ENCODE measurements at places on chromosomes 6 and 20.

GRCh38 chr6:155248008-155249001 lies 15.5 kb upstream of the CLDN20 start:
- DNase-seq, result peak; percentile 84

DNA sequence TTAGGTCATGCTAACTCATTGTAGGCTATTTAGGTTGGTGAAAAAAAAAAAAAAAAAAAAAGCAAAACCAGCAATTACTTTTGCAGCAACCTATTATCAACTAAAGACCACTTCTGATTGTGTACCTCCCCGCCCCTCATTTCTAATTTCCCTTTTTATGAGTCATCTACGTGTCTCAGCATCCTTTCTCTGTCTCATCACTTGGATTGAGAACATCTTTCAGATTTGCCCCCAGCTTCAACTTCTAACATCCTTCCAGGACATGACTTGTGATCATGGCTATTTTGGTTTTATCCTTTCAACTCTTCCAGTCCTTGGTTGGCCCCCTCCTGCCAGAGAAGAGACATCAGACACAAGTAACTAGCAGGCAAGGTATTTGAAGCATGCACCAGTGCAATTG lies 156.7 kb upstream of the CCN2 start:
- DNase-seq, result no peak

GRCh38 chr6:167005350-167006159 lies 6.4 kb downstream of the CEP43 start:
- DNase-seq, result peak; percentile 71

DNA sequence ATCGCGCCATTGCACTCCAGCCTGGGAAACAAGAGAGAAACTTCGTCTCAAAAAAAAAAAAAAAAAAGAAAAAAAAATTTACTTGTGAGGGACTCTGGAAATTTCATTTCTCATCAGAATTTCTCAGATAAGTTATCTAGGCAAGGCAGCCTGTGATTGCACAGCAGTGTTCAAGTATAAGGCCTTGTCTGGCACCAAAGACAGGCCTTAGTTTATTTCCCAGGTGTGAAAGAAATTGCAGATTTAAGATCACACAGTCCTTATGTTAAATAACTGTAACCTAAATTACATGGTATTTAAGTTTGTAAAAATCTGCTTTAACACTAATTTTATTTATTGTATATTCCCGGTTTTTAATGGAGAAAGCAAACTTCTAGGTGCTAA lies 34.8 kb downstream of the HFE start:
- DNase-seq, result no peak

GRCh38 chr20:49989234-49990065 lies 6.7 kb downstream of the SNAI1 start:
- peak; percentile 90 for DNase-seq

DNA sequence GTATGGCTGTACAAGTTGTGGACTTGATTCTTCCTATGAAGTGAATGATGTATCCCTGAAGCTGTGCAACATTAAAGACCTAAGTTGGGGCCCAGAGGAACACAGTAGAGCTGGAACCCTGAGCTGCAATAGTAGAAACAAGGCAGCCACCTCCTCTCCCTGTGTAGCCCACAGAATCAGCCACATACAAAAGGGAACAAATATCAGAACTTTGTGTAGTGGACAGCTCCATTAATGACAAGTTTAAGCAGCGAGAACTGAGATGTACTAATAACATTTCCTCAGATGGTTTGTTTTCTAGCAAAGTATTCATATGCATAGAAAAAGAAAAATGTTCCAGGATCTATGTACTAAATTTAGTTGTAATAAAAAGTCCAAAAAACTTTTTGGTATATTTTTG lies 19.2 kb downstream of the PHACTR1 start:
- DNase-seq, result no peak

DNA sequence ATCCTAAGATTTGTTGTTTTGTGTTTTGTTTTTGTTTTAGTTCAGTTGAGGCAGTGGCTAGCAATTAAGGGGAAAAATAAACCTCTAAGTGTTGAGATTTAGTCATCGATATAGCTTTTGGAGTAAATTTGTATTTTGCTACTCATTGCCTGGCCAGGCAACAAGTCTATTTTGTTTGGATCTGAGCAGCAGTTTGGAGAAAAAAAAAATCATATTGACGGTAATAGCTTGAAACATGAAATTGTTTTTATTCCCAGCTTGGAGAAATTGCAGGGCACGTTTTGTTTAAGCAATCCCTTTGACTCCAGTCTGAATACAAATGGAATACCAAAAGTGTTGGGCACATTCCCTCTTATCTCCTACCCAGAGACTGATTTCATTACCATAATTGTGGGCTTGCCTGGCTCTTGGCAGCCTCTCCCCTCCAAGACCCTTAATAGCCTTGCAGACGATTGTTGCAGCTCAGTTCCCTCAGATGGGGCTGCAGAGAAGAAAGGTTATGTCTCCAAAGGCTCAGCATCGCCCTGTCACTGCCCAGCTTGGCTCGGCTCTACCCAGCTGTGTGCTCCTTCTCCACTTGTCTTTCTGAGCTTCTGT lies 56.0 kb downstream of the ISM1 start:
- no peak for DNase-seq

- no peak for DNase-seq
Observed at GRCh38 chr6:6891125-6891721, 216.5 kb upstream of the RREB1 start.

- DNase-seq, result no peak
Observed at GRCh38 chr20:753897-754635, 14.2 kb downstream of the SLC52A3 start.

DNA sequence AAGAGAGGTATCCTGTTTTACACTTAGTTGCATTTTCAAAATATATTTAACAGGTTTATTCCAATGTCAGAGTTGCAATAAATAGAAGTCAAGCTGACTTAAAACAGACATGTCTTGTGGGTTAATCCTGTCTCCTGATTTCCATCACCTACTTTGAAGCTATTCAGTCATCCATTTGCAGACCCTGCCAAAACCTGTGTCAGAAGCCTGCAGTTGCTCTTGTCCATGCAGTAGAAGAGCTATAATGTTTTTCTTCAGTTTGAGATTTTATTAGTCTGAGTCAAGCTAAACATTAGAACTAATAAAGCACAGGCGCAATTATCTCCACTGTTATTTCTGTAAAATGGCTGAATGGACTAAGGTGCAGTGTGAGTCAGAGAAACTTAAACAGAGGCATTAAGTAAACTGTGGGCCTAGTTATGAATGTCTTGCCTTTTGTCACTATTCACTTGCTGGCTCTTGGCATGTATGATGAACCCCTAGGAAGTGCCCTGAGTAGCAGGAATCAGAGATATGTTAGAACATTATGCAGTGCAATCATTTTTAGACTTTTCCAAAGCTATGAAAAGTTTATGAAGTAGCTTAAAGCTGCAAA lies 11.0 kb upstream of the HDGFL1 start:
- no peak for DNase-seq

- DNase-seq, result no peak
Observed at GRCh38 chr20:51953731-51954340, 151.5 kb upstream of the SALL4 start.

- no peak for DNase-seq
Observed at GRCh38 chr6:89605861-89606260, 32.7 kb downstream of the LYRM2 start.

DNA sequence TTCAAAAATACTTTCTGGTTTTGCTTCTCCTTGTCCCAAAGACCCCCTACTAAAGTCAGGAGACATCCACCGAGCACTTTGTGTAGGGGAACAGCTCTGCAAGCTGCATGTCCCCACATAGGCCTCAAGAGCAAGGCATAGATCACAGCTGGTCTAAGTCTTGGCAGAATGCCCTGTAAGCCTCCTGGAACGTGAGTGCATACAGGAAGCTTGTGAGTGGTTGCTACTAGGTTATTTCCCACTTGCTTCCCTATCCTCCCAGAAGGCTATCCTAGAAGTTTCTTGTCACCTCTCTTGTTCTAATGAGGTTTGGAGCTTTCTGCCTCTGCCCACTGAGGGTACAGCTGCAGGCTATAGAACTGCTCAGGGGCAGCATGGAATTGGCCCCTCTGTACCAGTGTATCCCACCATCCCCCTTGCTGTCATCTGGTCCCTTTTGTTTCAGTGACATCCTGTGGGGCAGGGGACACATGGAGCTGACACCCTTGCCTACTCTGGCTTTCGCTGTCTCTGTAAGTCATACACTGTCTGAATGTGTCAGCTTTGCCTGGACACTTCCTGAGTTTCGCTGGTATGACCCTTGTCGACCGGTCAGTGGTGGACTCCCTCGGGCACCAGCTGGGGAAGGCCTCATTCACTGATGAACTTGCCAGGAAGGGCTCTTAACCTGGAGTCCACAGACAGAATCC lies 35.6 kb upstream of the KCNK16 start:
- DNase-seq, result peak; percentile 76

- no peak for DNase-seq
Observed at GRCh38 chr6:44179072-44179536, 20.5 kb downstream of the CAPN11 start.

GRCh38 chr6:24660105-24660504 lies 6.6 kb downstream of the TDP2 start:
- no peak for DNase-seq

DNA sequence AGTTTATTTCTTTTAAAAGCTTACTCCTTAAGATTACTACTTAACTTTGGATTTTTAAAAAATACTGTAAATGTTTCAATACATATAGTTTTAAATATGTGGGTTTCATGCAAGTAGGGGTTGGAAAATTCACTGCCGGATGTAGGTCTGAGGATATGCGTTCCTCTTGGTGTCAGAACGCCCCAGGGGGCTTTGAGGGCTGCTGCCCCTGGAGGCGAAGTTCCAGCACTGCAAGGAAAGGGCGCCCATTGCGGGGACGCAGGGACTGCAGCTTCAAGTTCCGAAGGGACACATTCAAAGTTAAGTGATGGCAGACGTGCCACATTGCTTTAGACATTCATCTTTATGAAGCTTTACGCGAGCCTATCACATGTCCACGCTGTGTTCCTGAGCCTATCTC lies 152.9 kb downstream of the SOD2 start:
- DNase-seq, result no peak

DNA sequence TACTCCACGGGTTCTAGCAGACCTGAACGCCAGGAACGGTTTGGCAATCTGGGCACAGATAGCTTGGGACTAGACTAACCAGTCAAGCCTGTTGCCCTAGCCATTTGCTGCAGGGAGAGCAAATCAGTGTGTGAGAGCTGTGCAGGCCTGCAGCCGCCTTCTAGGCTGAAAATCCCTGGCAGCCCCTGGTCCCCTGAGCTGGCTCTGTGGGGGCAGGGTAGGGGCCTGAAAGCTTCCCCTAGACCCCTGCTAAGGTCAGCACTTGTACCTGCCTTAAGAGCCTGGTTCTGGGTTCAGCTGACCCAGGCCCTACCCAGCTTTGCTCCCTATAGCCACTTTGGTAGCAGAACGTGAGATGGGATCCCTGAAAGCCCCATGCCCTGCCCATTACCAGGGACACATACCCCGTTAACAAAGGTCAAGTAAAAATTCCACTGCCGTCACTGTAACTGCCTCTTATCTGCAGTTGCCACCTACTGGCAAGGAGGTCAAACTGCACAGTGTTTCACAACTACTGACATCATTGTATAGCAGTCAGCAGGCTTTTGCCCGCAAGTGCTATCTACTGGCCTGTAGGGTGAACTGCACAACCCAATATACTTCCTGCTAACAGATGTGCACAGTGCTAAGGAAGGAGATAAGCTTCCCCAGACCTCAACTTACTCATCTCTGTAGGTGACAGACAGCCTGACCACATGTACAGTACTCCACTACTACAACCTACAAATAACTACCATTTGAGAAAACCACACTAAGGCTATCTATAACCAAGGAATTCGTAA lies 95.1 kb upstream of the OLIG3 start:
- no peak for DNase-seq

DNA sequence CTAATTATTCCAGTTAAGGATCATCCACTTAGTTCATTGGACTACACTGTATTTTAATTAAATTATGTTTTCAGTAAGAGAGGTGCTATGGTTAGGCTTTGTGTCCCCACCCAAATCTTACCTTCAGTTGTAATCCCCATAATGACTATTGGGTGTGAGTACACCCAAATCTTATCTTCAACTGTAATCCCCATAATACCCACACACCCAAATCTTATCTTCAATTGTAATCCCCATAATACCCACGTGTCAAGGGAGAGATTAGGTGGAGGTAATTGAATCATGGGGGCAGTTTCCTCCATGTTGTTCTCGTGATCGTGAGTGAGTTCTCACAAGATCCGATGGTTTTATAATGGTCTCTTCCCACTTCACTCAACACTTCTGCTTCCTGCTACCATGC lies 208.0 kb upstream of the PHACTR1 start:
- no peak for DNase-seq

- DNase-seq, result no peak
Observed at GRCh38 chr20:47173596-47174216, 182.8 kb downstream of the ZMYND8 start.

- no peak for DNase-seq
Observed at GRCh38 chr6:132675002-132675401, 16.0 kb upstream of the TAAR1 start.

- DNase-seq, result no peak
Observed at GRCh38 chr20:52242237-52243230, 51.0 kb upstream of the ZFP64 start.

DNA sequence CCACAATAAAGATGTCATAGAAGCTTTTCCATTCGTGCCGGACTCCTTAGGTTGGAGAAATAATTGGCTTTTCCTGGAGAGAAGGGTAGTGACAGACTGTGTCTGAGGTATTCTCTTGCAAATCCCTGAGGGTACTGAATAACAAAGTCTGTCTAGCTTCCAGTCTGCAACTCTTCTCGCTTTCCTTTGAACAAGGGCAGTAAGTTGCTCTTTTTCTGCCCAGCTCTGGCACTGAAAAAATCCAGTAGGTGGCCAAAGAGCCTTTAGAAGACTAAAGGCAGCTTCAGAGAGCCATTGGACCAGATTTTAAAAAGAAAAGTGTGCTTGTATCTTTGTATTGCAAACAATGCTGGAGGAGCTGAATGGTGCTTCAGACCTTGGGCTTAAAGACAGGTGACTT lies 20.7 kb upstream of the RREB1 start:
- no peak for DNase-seq

DNA sequence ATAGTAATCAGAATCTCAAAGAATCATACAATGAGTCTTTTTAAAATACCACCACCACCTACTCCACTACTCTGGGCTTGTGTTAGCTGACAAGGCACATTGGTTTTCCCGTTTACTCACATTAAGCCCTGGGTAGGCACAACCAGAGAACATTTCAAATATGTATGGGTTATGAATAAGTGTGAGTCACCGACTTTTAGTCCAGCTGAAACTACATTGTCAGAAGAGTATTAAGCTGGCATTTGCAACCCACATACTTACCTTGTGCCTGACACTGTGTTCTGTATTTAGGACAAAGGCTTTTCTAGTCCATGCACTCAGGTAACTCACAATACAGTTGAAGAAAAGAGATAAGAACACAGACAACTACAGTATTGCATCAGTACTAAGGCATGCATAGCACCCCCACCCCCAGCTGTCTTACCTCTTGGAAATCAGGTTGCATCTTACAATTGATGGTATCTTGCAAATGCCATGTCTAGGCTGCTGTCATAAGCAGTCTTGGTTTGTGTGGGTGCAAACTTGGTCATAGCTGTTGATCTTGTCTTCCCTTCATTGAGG lies 40.3 kb upstream of the AHI1 start:
- DNase-seq, result no peak
